ENCODE measurements at places on chromosomes 1 and 21.

- DNase-seq = no peak
Measured at GRCh38 chr1:118920124-118920717, 67.9 kb downstream of the TBX15 start.

DNA sequence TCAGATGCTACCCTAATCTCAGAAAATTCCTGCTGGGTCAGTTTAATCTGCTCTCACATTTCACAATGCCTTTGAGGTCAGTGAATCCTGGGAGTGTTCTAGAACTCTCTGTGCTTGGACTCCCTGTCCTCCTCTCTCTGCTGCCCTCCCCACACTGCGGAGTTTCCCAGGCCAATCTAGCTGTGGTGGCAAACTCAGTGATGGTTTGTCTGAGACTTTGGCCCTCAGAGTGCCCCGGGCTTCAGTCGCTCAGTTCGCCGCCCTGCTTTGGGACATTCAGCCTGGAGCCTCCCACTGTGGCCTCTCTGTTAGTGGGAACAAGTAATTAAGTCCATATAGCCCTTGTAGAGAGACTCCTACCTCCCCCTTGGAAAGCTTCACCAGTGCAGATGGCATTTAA is 7.1 kb downstream of the C1orf226 start:
- no peak for DNase-seq

- no peak for DNase-seq
Measured at GRCh38 chr21:42637267-42638041, 16.0 kb upstream of the PDE9A start.

GRCh38 chr1:212514056-212514614 is 81.4 kb downstream of the NENF start:
- DNase-seq = peak; percentile 78

DNA sequence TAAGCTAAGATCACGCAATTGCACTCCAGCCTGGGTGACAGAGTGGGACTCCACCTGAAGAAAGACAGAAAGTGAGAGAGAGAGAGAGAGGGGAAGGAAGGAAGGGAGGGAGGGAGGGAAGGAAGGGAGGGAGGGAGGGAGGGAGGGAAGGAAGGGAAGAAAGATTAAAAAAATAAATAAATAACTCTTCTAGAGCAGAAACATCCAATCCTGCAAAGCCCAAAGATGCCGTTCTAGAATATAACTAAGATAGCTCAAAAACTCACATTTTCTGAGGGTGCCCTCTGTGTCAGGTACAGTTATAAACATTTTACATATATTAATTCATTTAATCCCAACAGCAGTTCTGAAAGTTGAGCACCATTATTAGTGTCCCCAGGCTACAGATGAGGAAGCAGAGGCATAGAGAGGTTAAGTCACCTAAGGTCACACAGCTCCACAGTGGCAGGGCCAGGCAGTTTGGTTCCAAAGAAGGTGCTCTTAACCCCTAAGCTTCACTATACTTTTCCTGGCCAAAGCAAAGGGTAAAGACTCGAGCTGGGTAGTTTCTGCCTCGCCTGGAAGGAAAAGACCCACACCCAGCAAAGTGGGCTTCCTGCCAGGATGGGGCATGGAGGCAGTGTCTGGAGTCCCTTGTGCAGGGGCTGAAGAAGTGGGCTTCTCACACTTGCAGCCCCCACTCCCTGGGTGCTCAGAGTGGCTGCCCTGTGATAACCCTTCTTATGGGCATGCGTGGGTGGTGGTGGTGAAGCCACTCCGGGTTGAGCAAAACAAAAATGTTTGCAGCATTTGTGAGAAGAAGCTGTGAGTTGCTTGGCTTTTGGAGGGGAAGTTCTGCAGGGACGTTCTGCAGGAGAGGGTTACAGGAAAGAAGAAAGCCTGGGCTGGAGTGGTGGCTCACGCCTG is 7.9 kb upstream of the PIK3CD start:
- DNase-seq = no peak

DNA sequence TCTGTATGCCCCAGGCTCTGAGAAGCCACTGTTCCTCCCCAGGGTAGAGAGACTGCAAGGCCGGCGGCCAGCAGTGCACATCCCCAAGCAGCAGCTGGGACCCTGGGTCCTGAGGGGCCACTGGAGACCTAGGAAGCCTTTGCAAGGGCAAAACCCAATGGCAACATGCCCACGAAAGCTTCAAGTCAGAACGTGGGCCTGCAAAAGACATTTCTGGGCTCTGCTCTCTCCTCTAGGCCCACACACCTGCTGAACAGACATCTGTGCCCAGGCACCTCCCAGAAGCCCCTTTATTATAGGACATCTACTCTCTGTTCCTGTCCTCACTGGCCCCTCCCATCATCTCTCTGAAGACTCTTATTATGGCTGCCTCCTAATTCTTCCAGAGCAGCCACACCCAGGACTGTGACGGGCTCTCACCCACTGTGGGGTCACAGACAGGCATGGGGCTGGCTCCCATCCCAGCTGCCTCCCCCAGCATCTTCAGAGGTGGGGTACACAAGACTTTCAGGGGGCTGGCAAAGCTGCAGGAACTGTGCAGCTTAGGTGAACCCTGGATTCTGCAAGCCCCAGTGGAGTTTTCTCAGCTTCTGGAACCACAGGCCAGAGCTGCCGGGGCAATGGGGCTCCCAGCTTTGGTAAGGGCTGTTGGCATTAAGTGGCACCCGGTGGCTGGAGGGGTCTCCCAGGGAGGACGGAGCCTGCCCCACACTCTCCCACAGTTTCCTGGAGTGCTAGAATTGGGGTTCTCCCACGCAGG is 12.6 kb downstream of the TRIM11 start:
- DNase-seq = no peak

GRCh38 chr1:208455821-208456220 is 211.6 kb upstream of the PLXNA2 start:
- DNase-seq = no peak

- DNase-seq = no peak
Measured at GRCh38 chr1:164876398-164877116, 317.6 kb downstream of the PBX1 start.

DNA sequence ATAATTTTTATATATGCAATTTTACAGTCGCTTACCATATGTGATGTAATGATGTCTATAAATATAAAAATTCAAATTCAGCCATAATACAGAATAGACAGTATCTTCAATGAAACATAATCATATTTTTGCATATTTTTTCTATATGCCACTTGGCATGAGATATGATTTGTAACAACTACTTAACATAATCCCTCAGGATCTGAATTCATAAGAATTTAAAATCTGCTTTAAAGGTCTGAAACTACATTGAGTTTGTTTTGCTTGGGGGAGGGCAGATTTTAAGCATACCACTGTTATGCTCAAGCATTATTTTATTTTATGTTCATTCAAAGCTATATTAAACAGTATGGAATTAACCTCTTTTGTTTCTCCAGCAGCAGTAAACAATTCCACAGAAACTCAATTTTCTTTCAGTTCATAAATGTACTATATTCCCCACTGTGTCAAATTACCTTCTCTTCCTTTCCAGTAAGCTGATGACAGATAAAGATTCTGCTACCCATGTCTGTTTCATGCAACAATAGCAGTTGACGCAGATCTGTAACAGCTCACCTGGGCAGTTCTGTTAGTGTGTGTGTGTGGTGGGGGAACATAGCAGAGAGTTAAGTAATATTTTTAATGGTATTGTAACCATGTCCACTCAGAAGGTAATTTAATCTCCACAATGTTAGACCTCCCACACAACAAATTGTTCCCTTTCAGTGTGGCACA is 224.8 kb downstream of the NTNG1 start:
- no peak for DNase-seq

GRCh38 chr1:116218922-116219321 is 107.7 kb downstream of the MAB21L3 start:
- no peak for DNase-seq

DNA sequence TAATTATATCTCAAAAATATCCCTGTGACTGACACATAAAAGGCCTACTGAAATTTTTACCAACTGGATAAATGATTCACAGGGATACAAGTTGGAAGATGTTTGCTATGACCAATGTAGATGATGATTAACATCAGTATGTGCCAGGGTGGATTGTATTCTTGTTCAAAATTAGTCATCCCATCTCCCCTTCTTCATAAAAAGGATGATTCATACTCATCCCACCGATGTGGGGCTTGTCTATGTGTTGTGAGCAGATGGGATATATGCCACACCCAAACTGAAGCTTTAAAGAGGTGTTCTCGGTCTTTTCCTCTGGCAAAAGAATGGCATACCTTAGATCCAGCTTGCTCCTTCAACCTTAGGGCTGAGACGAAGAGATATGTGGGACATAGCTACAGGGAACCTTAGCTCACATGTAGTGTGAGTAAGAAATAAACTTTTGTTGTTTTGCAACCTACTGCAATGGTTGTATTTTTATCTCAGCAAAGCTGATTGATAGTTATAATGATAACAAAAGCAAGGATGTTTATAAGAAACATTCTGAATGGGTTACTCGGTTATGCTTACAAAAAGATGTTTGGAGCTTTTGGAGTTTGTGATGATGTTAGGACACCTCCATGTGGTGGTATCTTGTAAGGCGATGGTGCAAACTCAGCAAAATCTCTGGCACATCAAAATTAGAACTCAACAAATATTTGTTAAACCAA is 29.4 kb downstream of the SPATA17 start:
- DNase-seq = peak; percentile 62

DNA sequence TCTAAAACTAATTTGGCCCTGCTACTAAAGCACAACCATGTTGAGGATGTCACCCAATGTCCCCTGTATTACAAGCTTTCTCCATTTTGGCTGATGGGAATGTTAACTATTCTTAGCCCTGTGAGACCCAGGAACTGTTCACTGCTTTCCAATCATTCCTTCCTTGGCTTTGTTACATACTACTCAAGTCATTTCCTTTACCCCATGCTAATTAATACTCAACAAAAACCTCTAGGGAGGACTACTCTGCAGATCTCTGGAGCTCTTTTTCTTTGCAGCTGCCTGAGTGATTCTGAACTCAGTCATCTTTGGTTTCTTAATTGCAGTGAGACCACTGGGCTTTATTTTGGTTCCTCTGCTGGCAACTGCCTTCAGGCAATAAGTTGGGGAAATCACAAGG is 23.3 kb upstream of the RPE65 start:
- DNase-seq = no peak

DNA sequence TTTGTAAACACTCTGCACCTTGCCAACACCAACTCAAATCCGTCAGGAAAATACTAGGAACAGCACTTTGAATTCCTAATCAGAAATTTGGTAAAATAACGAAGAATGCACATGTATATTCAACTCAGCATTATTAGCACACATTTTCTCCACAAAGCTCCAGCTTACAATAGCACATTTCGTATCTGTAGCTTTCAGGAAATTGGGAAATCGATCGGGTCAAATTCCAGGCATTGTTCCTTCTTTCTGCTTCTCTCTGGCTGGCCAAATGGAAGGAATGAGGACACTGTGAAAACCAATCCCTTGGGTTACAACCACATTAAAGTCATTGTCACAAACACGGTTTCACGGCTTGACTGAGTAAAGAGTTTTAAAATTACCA is 58.6 kb downstream of the NPHP4 start:
- DNase-seq = no peak

DNA sequence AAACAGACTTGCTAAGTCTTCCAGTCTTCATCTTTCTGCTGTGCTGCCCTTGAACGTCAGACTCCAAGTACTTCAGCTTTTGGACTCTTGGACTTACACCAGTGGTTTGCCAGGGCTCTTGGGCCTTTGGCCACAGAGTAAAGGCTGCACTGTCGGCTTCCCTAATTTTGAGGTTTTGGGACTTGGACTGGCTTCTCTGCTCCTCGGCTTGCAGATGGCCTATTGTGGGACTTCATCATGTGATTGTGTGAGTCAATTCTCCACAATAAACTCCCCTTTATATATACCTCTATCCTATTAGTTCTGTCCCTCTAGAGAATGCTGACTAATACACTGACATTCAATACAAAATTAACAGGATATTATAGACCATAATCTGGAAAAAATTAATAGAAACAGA is 628.1 kb downstream of the PLPP3 start:
- DNase-seq = no peak

DNA sequence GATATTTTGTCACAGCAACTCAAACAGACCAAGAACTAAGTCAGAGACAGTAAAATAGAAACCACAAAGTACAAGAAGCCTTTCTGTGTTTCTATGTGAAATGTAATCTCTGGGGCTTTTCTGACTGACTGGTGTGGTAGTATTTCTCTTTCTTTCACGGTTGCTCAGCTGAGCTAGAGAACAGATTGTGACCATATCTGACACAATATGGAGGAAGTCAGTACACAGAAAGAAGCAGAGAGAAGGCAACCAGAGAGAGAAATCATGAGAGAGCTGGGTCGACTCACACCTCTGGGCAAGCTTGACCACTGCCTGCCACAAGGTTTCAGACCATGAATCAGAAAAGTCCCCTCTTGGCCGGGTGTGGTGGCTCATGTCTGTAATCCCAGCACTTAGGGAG is 208.9 kb upstream of the GREM2 start:
- DNase-seq = no peak

GRCh38 chr1:42832641-42833240 is 13.7 kb upstream of the ZNF691 start:
- DNase-seq = no peak

DNA sequence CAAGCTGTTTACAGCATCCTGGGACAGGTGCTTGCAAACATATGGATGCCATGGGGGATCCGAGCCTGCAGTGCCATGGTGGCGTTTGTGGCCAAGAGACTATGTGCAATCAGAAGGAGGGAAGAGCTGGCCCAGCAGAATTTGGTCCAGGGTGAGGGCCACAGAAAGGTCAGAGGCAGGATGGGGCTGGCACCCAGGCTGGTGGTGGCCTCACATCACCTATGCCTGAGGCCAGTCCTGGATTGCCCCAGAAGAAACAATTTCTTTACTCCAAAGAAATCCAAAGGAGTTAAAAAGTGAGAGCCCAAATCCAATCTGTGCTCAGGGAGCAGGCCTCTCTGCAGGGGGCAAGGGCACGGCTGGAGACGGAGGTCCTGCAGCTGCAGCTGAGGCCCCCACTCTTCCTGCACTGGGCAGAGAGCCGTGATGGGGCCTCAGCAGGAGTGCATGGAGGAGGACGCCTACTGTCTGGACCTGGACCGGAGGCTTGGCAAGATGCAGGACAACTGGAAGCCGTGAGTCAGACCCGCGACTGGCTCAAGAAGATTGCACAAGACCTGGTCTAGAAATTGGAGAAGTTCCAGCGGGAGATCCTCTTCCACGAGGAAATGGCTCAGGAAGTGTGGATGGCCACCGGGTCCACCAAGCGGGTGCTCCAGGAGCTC is 163.5 kb downstream of the RYR2 start:
- DNase-seq = no peak

- no peak for DNase-seq
Measured at GRCh38 chr21:17829472-17829871, 10.3 kb upstream of the C21orf91 start.

- DNase-seq = no peak
Measured at GRCh38 chr1:211327346-211327921, 801 bp downstream of the TRAF5 start.

- no peak for DNase-seq
Measured at GRCh38 chr1:226650236-226650841, 88.7 kb downstream of the ITPKB start.

Measured in HCT116 (cell line).